Breast epithelium (tissue), 4 donors: ENCODE measurements at places on chromosomes 16 and 17. TPM values are rescaled to one million over a fixed set of nuclear protein-coding genes. Genes with fewer than 3 reads are reported as not detected.
A peak's percentile ranks its signal among the peaks of the same experiment; 100 is the strongest.

NUDT7 gene
- total RNA-seq = 4.9 TPM

HSF5 gene
- total RNA-seq = 0.33 TPM

DNA sequence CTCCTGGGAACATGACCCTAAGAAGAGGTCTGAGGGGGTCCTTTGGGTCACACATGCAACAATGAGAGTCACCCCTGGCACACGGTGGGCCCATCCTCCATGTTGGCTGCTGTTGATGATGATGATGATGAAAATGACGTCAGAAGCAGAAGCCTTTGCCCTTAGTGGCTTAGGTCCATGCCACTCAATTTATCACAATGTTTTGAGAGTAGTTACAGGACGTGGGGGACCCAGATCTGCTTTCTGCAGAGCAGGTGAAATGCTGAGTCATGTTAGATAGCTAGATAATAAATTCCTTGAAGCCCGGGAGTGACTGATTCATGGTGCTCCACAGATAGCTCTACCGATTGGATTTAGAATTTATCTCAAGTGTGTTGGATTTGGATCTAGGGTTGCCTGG is 53.9 kb downstream of the VPS35L start:
- no peak overlapping the region for H3K4me3 ChIP-seq
- H3K36me3 ChIP-seq = no peaks in the 10 kb centered on the region
- no peaks in the 10 kb centered on the region for H3K27me3 ChIP-seq
- DNase-seq = no peak
- H3K27ac ChIP-seq = no peak overlapping the region

GRCh38 chr17:14143688-14144087 is 74.4 kb downstream of the COX10 start:
- H3K4me1 ChIP-seq = no peaks in the 10 kb centered on the region
- H3K4me3 ChIP-seq = no peak overlapping the region
- no peak for DNase-seq
- H3K36me3 ChIP-seq = no peaks in the 10 kb centered on the region

- H3K36me3 ChIP-seq = no peaks in the 10 kb centered on the region
- no peak for DNase-seq
- H3K4me3 ChIP-seq = no peak overlapping the region
- H3K27me3 ChIP-seq = no peaks in the 10 kb centered on the region
- H3K4me1 ChIP-seq = no peaks in the 10 kb centered on the region
- no peak overlapping the region for H3K27ac ChIP-seq
These were observed 87.5 kb upstream of the SDK2 start for GRCh38 chr17:73731733-73732132.

- no peak for DNase-seq
- H3K4me1 ChIP-seq = no peaks in the 10 kb centered on the region
- no peak overlapping the region for H3K27ac ChIP-seq
- H3K36me3 ChIP-seq = no peaks in the 10 kb centered on the region
These were observed 496.9 kb upstream of the ZFHX3 start for GRCh38 chr16:73544826-73545225.

GRCh38 chr17:50266384-50267073 is 7.7 kb upstream of the TMEM92 start:
- no peak overlapping the region for H3K4me3 ChIP-seq
- peaks cover 12% of the 10 kb centered on the region for H3K4me1 ChIP-seq
- H3K27me3 ChIP-seq = no peaks in the 10 kb centered on the region
- peak overlapping the region; percentile 31 for H3K27ac ChIP-seq
- peak; percentile 76 for DNase-seq

DNA sequence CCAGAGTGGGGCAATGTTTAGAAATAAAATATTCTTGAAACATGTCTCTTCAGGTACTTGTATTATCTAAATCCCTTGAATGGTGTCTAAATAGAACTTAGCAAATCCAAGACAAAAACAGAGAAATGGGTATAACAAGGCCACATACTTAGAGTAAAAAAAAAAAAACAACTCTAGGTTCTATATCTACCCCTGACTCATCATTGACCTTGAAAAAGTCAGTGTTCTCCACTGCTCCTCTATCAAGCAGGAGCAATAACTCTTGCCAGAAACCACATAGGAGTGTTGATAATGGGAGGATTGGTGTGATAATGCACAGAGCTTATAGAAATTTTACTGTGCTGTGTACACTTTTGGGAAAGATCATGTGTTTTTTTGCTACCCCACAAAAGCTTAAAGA is 296.6 kb upstream of the PMFBP1 start:
- H3K27me3 ChIP-seq = no peaks in the 10 kb centered on the region
- H3K4me3 ChIP-seq = no peak overlapping the region
- no peaks in the 10 kb centered on the region for H3K36me3 ChIP-seq
- H3K27ac ChIP-seq = no peak overlapping the region
- H3K4me1 ChIP-seq = no peaks in the 10 kb centered on the region

- no peaks in the 10 kb centered on the region for H3K36me3 ChIP-seq
- H3K27me3 ChIP-seq = peaks cover 8% of the 10 kb centered on the region
- DNase-seq = no peak
- H3K27ac ChIP-seq = no peak overlapping the region
- no peak overlapping the region for H3K4me3 ChIP-seq
- H3K4me1 ChIP-seq = no peaks in the 10 kb centered on the region
These were observed 84.4 kb upstream of the XYLT1 start for GRCh38 chr16:17555176-17555575.

FBXL19 gene
- 12.7 TPM for total RNA-seq

- no peaks in the 10 kb centered on the region for H3K36me3 ChIP-seq
- H3K4me3 ChIP-seq = no peak overlapping the region
- no peaks in the 10 kb centered on the region for H3K27me3 ChIP-seq
- DNase-seq = no peak
- H3K4me1 ChIP-seq = no peaks in the 10 kb centered on the region
These were observed 25.8 kb upstream of the TNFSF12 start for GRCh38 chr17:7523033-7523432.

KCNG4 gene
- not detected for total RNA-seq

KRTAP1-5 gene
- total RNA-seq = not detected

DNA sequence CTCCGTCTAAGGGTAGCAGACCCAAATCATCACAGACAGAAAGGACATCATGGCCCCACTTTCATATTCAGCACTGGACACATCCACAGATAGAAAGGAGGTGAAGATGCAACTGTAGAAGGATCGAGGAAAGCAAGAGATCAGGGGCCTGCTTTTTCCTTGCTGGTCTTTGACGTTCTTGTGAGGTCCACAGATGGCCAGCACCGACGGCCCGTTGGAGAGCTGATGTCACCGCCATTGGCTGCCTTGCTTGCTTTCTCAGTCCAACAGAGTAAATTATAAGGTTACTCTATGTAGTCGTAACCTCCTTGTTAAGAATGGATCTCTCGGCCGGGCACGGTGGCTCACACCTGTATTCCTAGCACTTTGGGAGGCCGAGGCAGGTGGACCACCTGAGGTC is 5.1 kb upstream of the RBFOX3 start:
- H3K4me3 ChIP-seq = no peak overlapping the region
- no peaks in the 10 kb centered on the region for H3K36me3 ChIP-seq
- H3K27me3 ChIP-seq = peaks cover 64% of the 10 kb centered on the region
- H3K27ac ChIP-seq = no peak overlapping the region

- no peaks in the 10 kb centered on the region for H3K27me3 ChIP-seq
- no peaks in the 10 kb centered on the region for H3K36me3 ChIP-seq
- no peaks in the 10 kb centered on the region for H3K4me1 ChIP-seq
- no peak overlapping the region for H3K4me3 ChIP-seq
- DNase-seq = no peak
These were observed 88.7 kb downstream of the AIPL1 start for GRCh38 chr17:6346156-6346786.

GNGT2 gene
- not detected for total RNA-seq

SCIMP gene
- 4.7 TPM for total RNA-seq

TOM1L1 gene
- total RNA-seq = 72.2 TPM

DNA sequence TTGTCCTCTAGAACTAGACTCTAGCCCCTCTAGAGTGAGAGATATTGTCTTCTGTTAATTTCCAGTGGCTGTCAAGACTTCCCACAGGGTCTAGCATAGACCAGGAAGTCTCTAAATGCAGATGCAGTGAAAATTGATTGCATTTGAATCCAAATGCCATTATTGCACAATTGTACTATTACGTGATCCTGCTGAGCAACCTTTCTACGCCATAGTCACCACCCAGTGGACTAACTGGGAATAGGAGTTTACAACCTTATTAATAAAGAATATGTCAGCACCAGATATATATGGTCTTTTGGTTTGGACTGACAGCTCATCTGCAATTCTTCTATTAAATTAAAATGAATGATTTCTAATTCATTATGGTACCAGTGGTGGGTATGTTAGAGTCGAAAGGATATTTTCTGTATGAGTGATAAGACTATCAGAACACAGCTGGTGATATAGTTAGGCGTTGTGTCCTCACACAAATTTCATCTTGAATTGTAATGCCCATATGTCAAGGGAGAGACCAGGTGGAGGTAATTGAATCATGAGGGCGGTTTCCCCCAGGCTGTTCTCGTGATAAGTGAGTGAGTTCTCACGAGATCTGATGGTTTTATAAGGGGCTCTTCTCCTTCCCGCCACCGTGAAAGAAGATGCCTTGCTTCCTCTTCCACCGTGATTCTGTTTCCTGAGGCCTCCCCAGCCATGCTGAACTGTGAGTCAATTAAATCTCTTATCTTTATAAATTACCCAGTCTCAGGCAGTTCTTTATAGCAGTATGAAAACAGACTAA is 138.9 kb upstream of the CA10 start:
- no peak for DNase-seq
- H3K27me3 ChIP-seq = no peaks in the 10 kb centered on the region
- H3K4me1 ChIP-seq = no peaks in the 10 kb centered on the region
- no peak overlapping the region for H3K27ac ChIP-seq
- no peak overlapping the region for H3K4me3 ChIP-seq

DNA sequence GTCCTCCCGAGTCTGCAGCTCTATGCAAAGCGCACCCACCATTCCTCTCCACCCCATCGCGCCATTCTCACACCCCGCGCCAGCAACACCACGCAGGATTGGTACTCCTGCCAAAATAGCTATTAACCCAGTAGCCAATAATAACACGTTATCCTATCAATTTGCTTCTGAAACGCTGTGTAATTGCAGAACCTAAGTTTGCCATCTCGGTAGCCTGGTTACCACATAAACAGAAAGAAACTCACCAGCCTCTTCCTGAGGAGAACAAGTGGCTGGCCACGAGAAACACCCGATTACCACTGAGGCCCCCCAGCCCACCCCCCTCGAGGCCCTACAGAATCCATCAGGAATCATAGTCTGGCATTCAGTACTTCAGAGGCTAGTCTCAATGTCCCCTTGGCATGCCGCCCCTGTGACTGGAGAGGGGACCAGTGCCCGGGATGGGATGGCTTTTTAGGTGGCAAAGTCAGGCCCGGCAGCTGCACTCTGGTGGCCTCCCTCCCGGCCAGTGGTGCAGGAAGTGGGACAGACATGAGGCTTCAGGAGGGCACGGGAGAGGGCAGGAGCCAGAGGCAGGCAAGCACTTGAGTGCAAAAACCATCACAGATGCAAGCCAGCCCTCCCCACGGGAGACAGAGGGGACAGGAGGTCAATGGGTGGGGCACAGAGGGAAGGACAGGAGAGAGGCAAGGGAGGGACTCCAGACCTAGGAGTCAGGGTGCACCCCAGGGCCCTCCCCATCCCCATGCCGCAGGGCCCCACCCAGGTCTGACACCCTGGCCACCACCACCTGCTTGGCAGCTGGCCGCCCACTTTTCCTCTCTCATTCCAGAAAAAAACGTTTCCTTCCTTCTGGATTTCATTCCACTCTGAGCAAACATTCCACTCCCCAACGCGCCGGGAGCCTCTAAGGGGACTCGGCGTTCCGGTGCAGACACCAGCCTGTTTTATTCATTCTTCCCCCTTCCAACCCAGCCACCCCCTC is 192.5 kb downstream of the ZNF423 start:
- peak overlapping the region; percentile 94 for H3K27ac ChIP-seq
- H3K4me1 ChIP-seq = no peaks in the 10 kb centered on the region
- H3K27me3 ChIP-seq = no peaks in the 10 kb centered on the region
- peak overlapping the region; percentile 59 for H3K4me3 ChIP-seq

GRCh38 chr17:34369571-34369970 is 6.5 kb upstream of the CCL1 start:
- H3K36me3 ChIP-seq = no peaks in the 10 kb centered on the region
- no peak overlapping the region for H3K4me3 ChIP-seq
- H3K27me3 ChIP-seq = no peaks in the 10 kb centered on the region
- H3K4me1 ChIP-seq = no peaks in the 10 kb centered on the region
- no peak for DNase-seq

DNA sequence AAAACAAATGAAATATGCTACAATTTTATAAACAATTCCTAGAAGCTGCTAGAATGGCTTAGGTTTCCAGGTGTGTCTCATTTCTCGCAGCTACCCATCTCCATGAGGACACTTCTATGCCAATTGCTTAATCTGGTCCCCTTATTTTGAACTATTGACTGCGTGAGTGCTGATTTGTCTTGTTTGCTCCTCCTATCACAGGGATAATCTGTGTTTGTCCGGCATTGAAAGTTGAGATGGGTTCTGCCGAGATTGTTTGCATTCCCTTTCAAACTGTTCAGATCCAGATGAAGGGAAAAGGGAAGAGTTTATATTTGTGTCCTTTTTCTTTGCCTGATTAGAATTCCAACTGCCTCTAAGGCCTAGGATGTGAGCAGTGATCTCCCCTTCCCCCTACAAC is 21.7 kb upstream of the COX10 start:
- no peak overlapping the region for H3K4me3 ChIP-seq
- H3K4me1 ChIP-seq = no peaks in the 10 kb centered on the region
- H3K36me3 ChIP-seq = no peaks in the 10 kb centered on the region
- no peak overlapping the region for H3K27ac ChIP-seq

LIMD2 gene
- 7.2 TPM for total RNA-seq

CACNG5 gene
- not detected for total RNA-seq

NPB gene
- total RNA-seq = not detected

DNA sequence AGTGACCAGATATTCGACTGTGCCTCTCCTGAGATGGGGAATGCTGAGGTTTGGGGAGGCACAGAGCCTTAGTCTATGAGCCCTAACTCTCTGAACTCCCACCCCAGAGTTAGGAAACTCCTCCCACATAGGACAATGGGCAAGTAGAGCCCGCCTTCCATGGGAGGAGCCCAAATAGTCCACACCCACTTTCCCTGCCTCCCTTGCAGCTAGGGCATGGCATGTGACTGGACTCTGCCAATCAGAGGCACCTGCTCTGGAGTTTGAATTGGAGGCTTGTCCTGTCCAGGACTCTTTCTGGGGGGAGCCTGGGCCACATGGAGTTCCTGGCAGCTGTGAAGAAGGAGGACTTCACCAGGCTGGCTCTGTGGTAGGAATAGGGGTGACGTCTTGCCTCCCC is 48.4 kb downstream of the SOCS1 start:
- H3K4me1 ChIP-seq = no peaks in the 10 kb centered on the region
- no peak overlapping the region for H3K27ac ChIP-seq
- no peaks in the 10 kb centered on the region for H3K36me3 ChIP-seq
- no peaks in the 10 kb centered on the region for H3K27me3 ChIP-seq
- no peak overlapping the region for H3K4me3 ChIP-seq

SP6 gene
- 5.3 TPM for total RNA-seq

TP53TG3B gene
- total RNA-seq = not detected

DNA sequence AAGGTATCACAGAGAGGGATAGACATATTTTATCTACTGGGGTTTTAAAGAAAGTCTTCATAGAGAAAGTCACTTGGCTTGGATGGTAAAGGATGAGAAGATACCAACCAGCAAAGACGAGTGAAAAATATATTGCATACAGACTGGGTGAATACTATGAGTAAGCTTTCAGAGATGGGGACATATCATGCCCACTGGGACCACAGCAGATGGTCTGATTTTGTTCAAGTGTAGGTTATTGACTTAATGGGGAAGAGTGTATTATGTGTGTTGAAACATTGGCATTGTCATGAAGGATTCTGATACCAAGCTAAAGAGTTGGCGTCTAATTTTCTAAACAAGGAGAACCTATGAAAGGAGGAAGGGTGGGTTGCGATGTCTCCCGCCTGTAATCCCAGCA is 13.8 kb upstream of the MMD start:
- H3K4me3 ChIP-seq = no peak overlapping the region
- H3K4me1 ChIP-seq = peaks cover 10% of the 10 kb centered on the region
- H3K27ac ChIP-seq = no peak overlapping the region
- H3K27me3 ChIP-seq = no peaks in the 10 kb centered on the region

ACSM2B gene
- not detected for total RNA-seq

GRCh38 chr17:1302761-1303160 is 23.3 kb downstream of the TRARG1 start:
- H3K27me3 ChIP-seq = no peaks in the 10 kb centered on the region
- no peak overlapping the region for H3K27ac ChIP-seq
- no peaks in the 10 kb centered on the region for H3K36me3 ChIP-seq
